Stomach (tissue), 19 donors: ENCODE measurements at places on chromosomes 2 and 18. TPM values are rescaled to one million over a fixed set of nuclear protein-coding genes. Genes with fewer than 3 reads are reported as not detected.

ERFE gene
- 0.89 TPM for total RNA-seq

GRCh38 chr2:70733646-70734180 lies 34.3 kb downstream of the ADD2 start:
- H3K27ac ChIP-seq = no peak overlapping the region
- no peak for DNase-seq
- no peaks in the 10 kb centered on the region for H3K36me3 ChIP-seq
- peaks cover 8% of the 10 kb centered on the region for H3K27me3 ChIP-seq
- no peaks in the 10 kb centered on the region for H3K4me1 ChIP-seq

DNA sequence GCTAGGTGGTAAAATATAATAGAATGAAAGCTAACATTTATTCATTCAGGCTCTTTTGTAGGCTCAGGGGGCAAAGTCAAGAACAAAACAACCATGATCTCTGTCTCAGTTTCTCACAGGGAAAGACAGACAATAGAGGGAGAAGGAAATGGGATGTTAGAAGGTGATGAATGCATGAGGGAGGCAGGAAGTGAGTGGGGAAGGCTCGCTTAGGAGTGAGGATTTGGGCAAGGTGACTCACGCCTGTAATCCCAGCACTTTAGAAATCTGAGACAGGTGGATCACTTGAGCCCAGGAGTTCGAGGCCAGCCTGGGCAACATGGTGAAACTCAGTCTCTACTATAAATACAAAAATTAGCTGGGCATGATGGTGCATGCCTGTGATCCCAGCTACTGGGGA lies 88.4 kb downstream of the CTIF start:
- H3K4me3 ChIP-seq = no peak overlapping the region
- no peaks in the 10 kb centered on the region for H3K27me3 ChIP-seq
- H3K4me1 ChIP-seq = no peaks in the 10 kb centered on the region
- H3K36me3 ChIP-seq = peaks cover 9% of the 10 kb centered on the region

- H3K27ac ChIP-seq = no peak overlapping the region
- H3K27me3 ChIP-seq = peaks cover 84% of the 10 kb centered on the region
- H3K4me1 ChIP-seq = no peaks in the 10 kb centered on the region
- H3K4me3 ChIP-seq = peak overlapping the region; percentile 32
- peak; percentile 24 for DNase-seq
These were observed 50.5 kb upstream of the TUBA3D start for GRCh38 chr2:131425231-131425941.

RFTN2 gene
- 13.3 TPM for total RNA-seq

LIMS3 gene
- not detected for total RNA-seq

- H3K4me1 ChIP-seq = peaks cover 35% of the 10 kb centered on the region
- H3K4me3 ChIP-seq = no peak overlapping the region
- H3K27ac ChIP-seq = peak overlapping the region; percentile 54
- DNase-seq = no peak
These were observed 25.1 kb downstream of the ADRA2B start for GRCh38 chr2:96091141-96091710.

IL36RN gene
- total RNA-seq = not detected

DNA sequence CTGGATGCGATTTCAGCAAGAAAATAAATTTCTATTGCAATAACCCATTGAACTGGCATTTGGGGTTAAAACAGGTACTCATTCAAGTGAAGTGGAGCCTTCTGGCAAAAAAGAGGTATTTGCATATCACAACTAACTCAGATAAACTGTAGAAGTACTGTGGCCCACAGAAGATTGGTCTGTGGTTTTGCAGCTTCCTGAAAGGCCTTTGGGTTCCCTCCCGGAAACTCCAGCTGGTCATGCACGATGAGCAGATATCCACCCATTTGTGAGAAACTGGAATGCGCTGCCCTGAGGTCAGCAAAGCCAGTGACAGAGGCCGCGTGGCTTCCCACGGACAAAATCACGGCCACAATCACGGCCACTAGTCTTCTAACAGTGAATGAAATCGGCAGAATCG lies 106.3 kb downstream of the EPHA4 start:
- no peak for DNase-seq
- peaks cover 6% of the 10 kb centered on the region for H3K4me1 ChIP-seq
- no peaks in the 10 kb centered on the region for H3K36me3 ChIP-seq
- H3K27me3 ChIP-seq = no peaks in the 10 kb centered on the region
- no peak overlapping the region for H3K27ac ChIP-seq

LRATD1 gene
- total RNA-seq = not detected
